ENCODE measurements at places on chromosomes 12 and 14.

DNA sequence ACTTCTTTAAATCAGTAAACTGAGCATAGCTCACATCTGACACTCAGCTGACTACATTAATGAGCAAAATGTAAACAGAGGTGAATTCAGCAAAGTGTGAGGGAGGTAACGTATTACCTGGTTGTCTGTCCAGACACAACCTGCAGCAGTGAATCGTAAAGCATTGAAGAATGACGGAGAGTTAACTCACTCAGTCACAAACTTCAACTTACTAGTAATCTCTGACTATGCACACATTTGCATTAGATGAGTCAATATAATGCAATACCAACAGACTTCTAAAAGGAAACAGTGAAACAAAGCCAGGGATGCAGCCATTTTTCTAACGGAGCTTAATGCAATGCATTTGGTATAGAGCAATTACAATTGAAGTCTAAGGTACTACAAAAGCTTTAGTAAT lies 40.0 kb downstream of the STX2 start:
- DNase-seq: no peak

DNA sequence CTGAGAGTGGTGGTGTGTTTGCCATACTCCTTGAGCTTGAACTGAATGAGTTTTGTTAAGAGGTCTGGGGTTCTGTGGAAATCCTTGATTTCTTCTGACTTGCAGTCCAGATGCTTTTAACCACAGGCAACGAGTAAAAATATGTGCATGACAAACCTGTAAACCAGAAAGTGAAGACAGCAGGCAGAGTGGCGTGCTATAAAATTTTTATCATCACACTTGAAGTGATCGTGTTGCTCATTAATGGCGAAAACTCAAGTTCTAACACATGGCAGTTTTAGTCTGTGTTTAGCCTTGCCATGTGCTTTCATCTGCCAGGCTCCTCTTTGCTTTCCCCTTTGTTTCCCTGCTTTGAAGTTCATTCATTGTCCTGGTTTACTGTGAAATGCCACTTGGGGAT lies 28.0 kb downstream of the TXNRD1 start:
- no peak for DNase-seq

GRCh38 chr12:4302881-4303280 lies 18.1 kb upstream of the TIGAR start:
- no peak for DNase-seq

GRCh38 chr12:18262514-18262913 lies 1.2 kb downstream of the PIK3C2G start:
- no peak for DNase-seq
